NCI-H345 (cell line): ENCODE measurements at places on chromosomes 2 and 18.

DNA sequence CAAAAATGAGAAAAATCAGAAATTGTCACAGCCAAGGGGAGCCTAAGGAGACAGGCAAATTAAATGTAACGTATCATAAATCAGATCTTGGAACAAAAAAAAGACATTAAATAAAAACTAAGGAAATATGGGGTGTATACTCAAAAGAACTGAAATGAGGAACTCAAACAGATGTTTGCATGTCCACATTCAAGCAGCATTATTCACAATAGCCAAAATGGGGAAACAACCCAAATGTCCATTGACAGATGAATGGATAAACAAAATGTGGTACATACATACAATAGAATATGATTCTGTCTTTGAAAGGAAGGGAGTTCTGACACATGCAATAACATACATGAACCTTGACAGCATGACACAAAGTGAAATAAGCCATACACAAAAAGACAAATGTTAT lies 155.8 kb upstream of the KLF7 start:
- DNase-seq = no peak

DNA sequence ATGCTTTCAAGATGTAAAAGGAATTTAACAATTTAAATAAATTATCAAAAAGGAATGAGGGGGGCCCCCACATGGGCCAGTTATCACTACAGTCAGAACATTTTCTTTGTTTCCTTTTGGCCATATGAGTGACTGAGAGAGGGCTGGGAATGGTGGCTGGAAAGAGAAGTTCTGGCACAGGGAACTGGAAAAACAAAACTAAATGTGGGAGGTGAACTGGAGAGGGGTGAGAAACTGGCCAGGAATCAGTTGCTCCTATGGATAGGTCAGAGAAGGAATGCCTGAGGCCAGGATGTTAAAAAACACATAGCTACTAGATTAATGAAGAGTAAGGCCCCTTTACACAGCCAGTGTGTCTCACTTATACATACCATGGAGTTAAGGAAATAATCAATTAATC lies 121.0 kb downstream of the RBMS1 start:
- DNase-seq = no peak

- DNase-seq = no peak
Measured at GRCh38 chr2:215395687-215396460, 40.0 kb downstream of the FN1 start.

DNA sequence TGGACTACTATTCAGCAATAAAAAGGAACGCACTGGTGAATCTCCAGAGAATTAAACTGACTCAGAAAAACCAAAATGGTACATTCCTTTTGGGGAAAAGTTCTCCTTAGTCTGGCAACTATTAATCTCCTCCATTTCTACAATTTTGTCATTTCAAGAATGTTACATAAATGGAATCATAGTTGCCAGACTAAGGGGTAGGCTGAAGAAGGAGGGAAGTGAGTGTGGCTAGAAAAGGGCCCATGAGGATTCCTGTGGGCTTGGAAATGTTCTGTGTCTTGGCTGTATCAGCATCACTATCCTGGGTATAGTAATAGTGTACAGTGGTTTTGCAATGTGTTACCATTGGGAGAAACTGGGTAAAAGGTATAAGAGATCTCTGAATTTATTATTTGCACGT lies 72.4 kb downstream of the ZAP70 start:
- DNase-seq = no peak

GRCh38 chr2:144249035-144249637 lies 270.8 kb downstream of the ZEB2 start:
- DNase-seq = no peak

- no peak for DNase-seq
Measured at GRCh38 chr2:98947554-98947953, 11.5 kb upstream of the CRACDL start.
